ENCODE measurements at places on chromosomes 7 and 10.

- DNase-seq = no peak
Measured at GRCh38 chr10:30719832-30720231, 90.3 kb upstream of the LYZL2 start.

GRCh38 chr7:102272075-102272916 is 14.4 kb upstream of the SH2B2 start:
- peak; percentile 87 for DNase-seq

GRCh38 chr10:119667562-119668328 is 16.6 kb downstream of the BAG3 start:
- DNase-seq = peak; percentile 96

- DNase-seq = no peak
Measured at GRCh38 chr7:153401795-153402720, 642.5 kb downstream of the ACTR3B start.

DNA sequence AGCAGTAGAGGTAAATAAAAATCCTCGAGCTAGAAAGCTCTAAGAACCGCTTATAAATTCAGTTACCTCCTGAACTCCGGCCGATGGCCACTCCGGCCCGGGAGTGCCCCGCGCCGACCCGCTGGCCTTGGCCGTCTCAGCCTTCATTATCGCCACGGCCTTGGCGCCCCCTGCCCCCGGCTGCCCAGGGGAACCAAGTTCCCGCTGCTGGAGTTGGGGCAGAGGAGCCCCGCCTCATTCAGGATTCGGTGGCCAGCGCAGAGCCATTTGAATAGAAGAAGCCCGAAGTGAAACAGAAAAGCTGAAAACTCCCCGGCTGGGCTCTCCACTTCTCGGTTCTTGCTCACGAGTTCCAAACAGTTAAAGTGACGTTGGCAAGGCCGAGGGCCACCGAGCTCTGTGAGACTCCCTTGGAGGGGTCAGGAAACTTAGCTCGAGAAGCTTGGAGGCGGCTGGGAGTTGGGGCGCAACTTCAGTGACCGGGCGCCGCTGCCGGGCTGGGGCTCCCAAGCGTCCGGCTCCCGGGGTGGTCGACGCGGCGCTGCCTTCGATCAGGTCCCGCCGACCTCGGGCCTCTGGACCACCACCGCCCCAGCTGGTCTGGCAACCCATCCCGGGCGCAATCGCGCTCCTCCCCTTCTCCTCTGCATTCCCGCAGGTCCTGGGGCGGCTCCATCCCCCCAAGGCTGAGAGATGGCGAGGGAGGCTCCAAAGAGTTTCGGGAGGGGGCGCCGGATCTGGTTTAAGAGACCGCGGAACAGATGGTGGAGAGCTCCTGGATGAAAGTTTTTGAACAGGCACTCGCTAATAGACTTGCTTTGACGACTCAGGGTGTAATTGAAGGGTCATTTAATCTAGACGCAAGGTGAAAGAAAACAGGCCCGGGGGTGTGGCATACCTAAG is 5.8 kb upstream of the FEZF1 start:
- peak; percentile 50 for DNase-seq

- DNase-seq = no peak
Measured at GRCh38 chr7:28778786-28779185, 179.3 kb downstream of the TRIL start.

- peak; percentile 74 for DNase-seq
Measured at GRCh38 chr7:22356701-22357310, at the start of gene RAPGEF5. RAPGEF5 (minus strand) TSS chr7:22357154; CDS start chr7:22357060, 94 bp downstream.

- DNase-seq = no peak
Measured at GRCh38 chr7:10211861-10212260, 761.8 kb upstream of the PHF14 start.

GRCh38 chr10:103881416-103882284 is 26.3 kb upstream of the SH3PXD2A start:
- DNase-seq = no peak

- no peak for DNase-seq
Measured at GRCh38 chr10:86443936-86444335, 77.3 kb upstream of the GRID1 start.

- no peak for DNase-seq
Measured at GRCh38 chr7:131540491-131541162, 15.8 kb downstream of the PODXL start.

DNA sequence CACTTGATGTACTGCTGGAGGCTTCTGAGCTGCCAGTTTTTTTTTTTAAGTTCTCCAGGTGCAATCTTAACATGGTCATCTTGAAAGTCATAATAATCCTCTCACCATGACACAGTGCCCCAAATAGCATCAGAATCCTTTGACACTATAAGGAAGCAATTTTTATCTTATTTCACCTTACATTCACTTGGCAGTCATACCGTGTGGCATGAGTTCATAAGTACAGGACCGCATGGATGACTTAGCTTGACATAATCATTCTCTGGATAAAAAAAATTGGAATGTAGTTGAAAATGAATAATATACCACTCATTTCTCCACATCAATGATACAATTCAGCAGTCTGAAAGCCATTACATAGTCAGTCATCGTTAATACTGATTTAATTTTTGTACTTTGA is 25.6 kb upstream of the TMEM196 start:
- DNase-seq = no peak

- DNase-seq = no peak
Measured at GRCh38 chr7:97094284-97094930, 23.1 kb upstream of the SDHAF3 start.

- DNase-seq = no peak
Measured at GRCh38 chr7:157140511-157140905, 1.8 kb downstream of the UBE3C start.

- DNase-seq = no peak
Measured at GRCh38 chr10:15353471-15354017, 17.5 kb downstream of the FAM171A1 start.

GRCh38 chr10:60732198-60732806 is 46.0 kb upstream of the CDK1 start:
- no peak for DNase-seq

DNA sequence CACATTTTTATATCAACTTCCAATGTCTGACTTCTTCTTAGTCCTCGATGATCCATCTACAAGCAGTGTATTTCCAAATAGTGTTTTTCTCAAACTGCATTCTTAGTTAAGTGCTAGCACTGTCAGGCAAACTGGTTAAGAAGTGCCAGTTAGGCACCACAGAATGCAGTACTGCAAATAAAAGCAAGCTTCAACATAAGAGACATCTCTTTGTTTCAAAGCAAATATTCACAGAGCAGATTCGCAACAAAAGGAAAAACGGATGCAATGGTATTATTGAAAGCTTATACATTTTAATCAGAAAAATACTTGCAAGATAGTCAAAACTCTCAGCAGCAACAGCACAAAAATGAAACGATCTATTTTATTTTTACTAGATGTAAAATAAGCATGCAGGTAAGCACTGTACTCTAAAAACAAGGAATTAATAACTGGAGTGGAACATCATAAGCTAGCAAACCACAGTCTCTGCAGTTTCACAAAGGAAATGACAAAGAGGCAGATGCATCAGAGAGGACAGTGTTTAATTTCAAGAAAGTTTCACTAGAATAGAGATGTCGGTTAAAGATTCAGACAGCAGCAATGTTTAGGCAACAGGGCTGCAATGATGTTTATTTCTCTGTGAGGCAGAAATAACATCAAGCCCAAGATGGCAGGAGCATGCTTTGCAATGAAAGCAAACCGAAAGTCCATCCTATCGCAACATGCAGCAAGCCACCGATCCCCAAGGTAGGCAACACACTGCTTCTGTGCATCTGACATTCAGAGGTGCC is 82.0 kb downstream of the FGFR2 start:
- no peak for DNase-seq

- DNase-seq = no peak
Measured at GRCh38 chr7:134639683-134640279, 6.9 kb upstream of the BPGM start.

- no peak for DNase-seq
Measured at GRCh38 chr10:49310460-49310859, 11.5 kb downstream of the C10orf71 start.

DNA sequence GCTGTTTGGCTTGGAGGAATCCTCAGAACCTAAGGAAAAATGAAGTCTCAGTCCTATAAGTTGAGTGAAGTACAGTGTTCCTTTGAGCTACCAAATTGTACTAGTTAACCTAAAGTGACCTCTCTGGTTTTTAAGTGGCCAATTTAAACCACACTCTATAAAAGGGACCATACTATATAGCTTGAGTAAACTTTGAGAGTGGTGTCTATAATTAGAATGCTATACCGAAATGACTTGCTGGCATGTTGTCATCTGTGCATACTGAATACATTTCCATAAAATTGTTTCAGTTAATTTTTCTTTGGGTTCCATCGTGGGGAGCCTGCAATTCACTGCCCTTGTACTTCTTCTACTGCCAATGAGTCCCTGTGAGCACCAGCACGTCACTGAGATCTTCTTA is 151.1 kb downstream of the DKK1 start:
- no peak for DNase-seq

GRCh38 chr7:3003936-3004335 is 39.7 kb downstream of the CARD11 start:
- no peak for DNase-seq

DNA sequence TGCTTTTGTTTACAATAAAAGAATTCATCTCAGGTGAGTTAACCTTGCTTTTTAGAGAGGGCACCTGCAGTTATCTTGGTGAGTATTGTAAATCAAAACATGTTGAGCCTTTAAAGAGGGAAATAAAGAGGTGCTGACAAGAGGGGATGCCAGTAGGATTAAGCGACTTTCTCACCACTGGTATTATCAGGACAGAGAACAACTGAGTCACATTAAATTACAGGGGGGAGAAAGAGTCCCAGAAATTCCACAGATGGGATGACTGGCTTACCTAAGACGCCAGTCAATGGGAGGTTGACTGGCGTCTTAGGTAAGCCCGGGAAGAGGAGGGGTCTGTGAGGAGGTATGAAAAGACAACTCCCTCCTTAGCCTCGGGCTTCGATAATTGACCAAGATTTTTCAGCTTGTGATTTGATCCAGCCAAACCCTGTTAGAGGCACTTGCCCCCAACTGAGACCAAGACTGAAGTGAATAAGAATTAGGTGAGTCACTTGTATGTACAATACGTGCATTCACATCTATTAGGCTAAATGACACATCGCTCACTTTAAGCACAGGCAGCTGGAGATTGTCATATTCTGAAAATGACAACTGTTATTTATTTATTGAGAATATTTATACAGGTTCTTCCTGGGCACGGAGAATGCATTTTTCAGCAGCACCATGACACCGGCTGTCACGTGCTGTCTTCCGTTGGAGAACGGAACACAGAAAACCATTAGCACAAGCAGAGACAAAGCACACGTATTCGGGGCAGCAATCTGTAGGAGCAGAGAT is 117.6 kb downstream of the SEM1 start:
- no peak for DNase-seq

GRCh38 chr7:155745737-155746136 is 66.5 kb downstream of the SHH start:
- no peak for DNase-seq

DNA sequence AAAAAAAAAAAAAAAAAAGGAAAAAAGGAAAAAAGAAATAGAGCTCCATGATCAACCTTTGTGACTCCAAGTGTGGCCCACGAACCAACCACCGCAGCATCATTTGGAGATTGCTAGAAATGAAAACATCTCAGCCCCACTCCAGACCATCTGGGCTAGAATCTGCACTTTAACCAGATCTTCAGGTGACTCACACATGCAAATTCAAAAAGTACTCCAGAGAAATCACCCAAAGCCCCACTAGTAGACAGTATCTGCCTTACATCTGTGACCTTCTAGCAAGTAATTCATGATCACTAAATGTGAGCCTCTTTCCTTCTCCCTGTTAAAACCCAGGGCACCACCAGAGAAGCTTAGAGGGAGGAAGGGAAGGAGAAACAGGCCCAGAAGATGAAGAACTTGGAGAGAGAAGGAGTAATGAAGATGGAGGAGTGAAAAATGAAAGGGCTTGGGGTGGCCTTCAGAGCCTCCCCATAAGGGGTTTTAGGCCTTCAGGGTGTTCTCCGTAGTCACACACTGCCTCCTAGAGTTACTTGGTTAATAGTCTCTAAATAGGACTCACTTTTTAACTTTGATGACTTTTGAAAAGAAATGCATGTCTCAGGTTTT is 94.0 kb downstream of the SLC37A3 start:
- peak; percentile 29 for DNase-seq

GRCh38 chr7:19747740-19748339 is 25.6 kb downstream of the TMEM196 start:
- DNase-seq = peak; percentile 66

GRCh38 chr7:141264511-141264910 is 190.6 kb downstream of the TMEM178B start:
- DNase-seq = no peak

- no peak for DNase-seq
Measured at GRCh38 chr10:61931620-61932332, 30.3 kb downstream of the ARID5B start.

DNA sequence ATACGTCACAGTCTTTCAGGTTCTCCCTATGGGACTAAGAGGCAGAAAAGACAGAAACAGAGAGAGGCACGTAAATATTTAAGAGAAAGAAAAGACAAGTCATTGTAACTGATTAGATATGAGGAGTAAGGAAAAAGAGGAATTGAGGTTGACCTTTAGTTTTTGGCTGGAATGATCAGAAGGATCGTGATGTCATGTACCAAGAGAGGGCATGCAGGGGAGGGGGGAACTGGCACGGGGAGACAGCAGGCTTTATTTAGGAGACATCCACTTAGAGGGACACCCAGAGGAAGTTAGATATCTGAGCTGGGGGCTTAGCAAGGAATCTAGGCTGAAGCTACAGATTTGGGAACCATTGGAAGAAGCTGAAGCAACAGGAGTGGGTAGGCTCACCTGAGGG is 9.2 kb upstream of the LRRC20 start:
- no peak for DNase-seq

DNA sequence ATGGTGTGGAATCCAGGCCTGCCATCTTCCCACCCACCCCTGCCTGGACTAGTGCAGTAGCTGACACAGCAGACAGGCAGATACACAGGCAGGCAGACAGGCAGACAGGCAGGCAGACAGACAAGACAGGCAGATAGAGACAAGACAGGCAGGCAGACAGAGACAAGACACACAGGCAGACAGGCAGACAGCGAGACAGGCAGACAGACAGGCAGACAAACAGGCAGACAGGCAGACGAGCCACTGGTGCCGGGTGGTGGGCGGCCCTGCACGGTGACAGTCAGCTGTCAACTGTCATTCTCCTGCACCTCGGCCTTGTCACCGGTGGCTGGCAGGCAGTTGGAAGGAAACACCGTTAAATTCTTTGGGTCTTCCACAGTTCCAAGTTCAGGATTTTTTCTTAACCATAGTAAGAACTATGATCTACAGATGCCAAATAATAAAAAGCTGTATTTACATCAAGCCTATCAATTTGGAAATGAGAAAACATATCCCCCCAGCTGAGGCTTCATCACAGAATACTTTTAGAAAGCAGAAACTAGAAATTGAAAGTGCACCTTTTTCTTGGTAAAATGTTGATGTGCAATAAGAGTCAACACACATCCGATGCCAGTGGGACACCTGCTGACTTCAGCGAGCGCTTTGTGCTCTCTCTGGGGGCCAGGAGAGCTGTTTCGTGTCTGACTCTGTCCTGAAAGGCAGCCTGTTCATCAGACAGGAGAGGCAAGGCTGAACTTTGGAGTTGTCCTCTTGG is 250.4 kb downstream of the DNAJB6 start:
- DNase-seq = no peak

- DNase-seq = no peak
Measured at GRCh38 chr7:102004848-102005247, 187.4 kb downstream of the CUX1 start.
